ENCODE measurements at places on chromosomes 6 and 20.

DNA sequence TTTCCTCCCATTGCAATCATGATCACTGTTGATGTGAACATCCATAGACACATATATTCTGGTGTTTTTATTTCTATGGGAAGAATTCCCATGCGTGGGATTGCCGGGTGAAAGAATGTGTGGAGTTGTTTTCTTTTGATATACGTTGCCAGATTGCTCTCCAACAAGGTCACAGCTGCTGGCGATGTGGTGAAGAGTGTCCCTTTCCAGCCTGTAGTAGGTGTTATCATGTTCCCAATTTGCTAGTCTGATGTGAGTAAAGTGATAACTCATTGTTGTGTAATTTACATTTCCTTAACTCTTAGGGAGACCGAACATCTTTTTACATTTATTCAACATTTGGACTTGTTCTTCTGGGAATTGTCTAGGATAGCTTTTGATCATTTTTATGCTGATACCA is 14.5 kb upstream of the ELMO2 start:
- DNase-seq: no peak

DNA sequence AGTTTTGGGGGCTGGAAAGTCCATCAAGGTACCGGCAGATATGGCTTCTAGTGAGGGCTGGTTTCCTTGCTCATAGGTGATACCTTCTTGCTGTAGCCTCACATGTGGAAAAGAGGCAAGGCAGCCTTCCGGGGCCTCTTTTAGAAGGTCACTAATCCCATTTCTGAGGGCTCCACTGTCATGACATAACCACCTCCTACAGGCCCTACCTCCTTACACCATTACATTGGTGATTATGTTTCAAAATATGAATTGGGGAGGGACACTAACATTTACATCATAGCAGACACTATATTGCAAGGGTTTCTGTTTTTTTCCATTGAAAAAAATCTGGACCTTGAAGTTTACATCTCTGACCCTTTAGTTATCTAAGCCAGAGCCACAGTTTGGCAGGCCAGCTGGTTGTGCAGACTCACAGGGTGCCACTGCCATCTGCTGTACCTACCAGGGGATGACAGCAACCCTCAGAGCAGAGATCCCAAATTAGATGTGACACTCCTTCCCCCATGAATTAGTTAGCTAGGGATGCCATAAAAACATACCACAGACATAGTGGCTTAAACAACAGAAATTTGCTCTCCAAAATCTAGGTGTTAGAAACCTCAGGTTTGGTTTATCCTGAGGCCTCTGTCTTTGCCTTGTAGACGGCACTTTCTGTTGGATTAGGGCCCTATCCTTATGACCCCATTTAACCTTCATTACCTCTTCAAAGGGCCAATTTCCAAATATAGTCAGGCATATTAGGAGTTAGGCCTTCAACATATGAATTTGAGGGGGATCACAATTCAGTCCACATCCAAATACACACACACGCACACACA is 166.4 kb upstream of the RNF217 start:
- no peak for DNase-seq

- no peak for DNase-seq
Measured at GRCh38 chr6:151680846-151681432, 126.5 kb upstream of the ESR1 start.

- no peak for DNase-seq
Measured at GRCh38 chr20:60186412-60186811, 228.2 kb downstream of the CDH26 start.

- DNase-seq: no peak
Measured at GRCh38 chr20:15406072-15406471, 1068.7 kb upstream of the FLRT3 start.

DNA sequence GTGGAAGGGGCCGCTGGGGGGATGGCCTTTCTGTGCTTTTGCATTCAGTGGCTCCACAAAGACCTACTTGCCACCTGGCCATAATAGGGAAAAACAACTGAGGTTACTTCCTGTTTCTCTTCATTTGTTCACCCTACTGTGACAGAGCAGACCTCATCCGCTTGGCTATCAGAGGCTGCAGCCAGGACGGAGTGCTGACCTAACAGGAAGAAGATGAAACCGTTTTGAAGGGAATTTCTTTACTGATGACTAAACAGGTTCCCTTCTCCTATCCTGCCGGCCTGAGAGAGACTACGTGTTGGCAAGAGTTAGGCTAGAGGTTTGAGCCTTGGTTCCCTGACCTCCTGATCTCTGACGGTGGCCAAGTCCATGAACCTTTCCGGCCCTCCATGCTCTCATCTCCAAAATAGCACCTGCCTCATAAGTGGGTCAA is 21.3 kb downstream of the PRR18 start:
- no peak for DNase-seq

DNA sequence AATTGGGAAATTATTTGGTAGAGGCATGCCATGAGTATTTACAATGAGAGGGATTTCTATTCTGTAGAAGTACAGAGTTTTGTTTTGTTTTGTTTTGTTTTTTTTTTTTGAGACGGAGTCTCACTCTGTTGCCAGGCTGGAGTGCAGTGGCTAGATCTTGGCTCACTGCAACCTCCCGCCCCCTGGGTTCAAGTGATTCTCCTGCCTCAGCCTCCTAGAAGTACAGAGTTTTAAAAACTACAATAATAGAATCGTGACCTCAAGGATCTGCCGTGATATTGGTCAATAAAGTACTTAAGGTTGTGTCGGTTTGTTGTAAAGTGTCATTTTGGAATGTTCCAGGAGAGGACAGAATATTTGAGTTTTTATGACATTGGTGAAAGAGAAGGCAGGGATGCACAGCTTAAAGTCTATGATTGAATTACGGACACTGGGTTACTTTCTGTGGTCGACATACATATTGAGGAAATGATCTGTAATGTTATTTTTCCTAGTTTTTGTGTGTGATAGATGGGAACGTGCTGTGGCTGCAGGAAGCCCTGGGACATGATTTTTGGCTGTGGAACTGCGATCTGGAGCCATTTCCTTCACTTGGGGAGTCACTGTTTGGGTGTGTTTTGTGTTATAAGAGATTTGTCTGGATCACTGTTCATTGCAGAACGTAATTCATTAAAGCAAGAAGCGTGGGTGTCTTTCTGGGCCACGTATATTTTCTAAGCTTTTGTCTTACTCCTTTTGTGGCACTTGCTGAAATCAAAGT is 59.6 kb downstream of the TIAM2 start:
- no peak for DNase-seq
